ENCODE measurements at places on chromosomes 2 and 18.

DNA sequence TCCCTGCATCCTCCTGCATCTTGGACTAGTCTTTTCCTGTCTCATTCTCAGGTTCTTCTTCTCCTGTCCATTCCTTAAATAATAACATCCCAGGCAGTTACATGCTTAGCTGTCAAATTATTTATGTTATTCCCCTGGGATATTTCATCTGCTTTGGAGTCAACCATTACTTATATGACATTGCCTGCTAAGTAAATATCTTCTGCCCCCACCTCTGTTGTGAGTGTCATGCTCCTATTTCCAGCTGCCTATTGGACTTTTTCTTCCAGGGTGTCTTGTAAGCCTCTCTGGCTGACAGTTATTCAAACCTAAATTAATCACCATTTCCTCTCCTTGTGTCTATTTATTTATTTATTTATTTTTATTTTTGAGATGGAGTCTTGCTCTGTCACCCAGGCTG lies 124.7 kb upstream of the RASGRP3 start:
- DNase-seq: no peak

GRCh38 chr2:28855193-28855592 lies 14.9 kb downstream of the TRMT61B start:
- no peak for DNase-seq

GRCh38 chr2:231613663-231614558 lies 21.2 kb downstream of the TEX44 start:
- DNase-seq: peak; percentile 73

- DNase-seq: no peak
These were observed 136.9 kb upstream of the FBXO11 start for GRCh38 chr2:48043131-48043700.
